CD4-positive, alpha-beta memory T cell (primary cell): ENCODE measurements at places on chromosomes 16 and 17.

DNA sequence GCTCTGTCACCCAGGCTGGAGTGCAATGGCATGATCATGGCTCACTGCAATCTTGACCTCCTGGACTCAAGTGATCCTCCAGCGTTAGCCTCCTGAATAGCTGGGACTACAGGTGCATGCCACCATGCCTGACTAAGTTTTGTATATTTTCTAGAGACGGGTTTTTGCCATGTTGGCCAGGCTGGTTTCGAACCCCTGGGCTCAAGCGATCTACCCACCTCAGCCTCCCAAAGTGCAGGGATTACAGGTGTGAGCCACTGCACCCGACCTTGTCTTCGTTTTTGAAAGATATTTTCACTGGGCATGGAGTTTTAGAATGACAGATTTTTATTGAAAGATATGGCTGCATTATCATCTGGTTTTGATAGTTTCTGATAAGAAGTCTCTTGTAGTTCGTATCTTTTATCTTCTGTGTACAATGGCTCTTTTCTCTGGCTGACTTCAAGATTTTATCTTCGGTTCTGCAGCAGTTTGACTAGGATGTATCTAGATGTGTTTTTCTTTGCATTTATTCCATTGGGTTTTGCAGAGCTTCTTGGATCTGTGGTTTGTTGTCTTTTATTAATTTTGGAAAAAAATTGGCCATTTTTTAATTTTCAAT, 14.6 kb downstream of the ADGRG5 start:
- H3K27me3 ChIP-seq = no peaks in the 10 kb centered on the region
- H3K27ac ChIP-seq = no peak overlapping the region
- H3K4me1 ChIP-seq = no peaks in the 10 kb centered on the region
- no peaks in the 10 kb centered on the region for H3K36me3 ChIP-seq
- no peak for DNase-seq
- no peak overlapping the region for H3K4me3 ChIP-seq

DNA sequence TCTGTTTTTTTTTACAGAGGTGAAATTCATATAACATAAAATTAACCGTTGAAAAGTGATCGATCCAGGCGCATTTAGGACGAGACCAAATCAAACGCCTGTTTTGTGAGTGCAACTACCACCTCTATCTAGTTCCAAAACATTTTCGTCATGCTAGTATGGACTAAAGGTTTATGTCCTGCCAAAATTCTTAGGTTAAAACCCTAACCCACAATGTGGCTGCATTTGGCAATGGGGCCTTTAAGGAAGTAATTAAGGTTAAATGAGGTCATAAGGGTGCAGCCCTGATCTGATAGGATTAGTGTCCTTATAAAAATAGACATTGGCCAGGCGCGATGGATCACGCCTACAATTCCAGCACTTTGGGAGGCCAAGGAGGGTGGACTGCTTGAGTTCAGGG, 32.8 kb upstream of the RCVRN start:
- no peaks in the 10 kb centered on the region for H3K27me3 ChIP-seq
- H3K4me1 ChIP-seq = no peaks in the 10 kb centered on the region
- no peaks in the 10 kb centered on the region for H3K36me3 ChIP-seq
- no peak overlapping the region for H3K4me3 ChIP-seq
- no peak for DNase-seq

GRCh38 chr16:17053536-17054160, 417.1 kb downstream of the XYLT1 start:
- H3K4me1 ChIP-seq = no peaks in the 10 kb centered on the region
- H3K4me3 ChIP-seq = no peak overlapping the region
- no peak for DNase-seq
- H3K27me3 ChIP-seq = no peaks in the 10 kb centered on the region
- no peak overlapping the region for H3K27ac ChIP-seq
- H3K36me3 ChIP-seq = no peaks in the 10 kb centered on the region

GRCh38 chr17:34300652-34301370, 15.3 kb downstream of the CCL11 start:
- H3K36me3 ChIP-seq = no peaks in the 10 kb centered on the region
- no peak overlapping the region for H3K4me3 ChIP-seq
- H3K27ac ChIP-seq = no peak overlapping the region
- H3K4me1 ChIP-seq = no peaks in the 10 kb centered on the region
- no peak for DNase-seq

DNA sequence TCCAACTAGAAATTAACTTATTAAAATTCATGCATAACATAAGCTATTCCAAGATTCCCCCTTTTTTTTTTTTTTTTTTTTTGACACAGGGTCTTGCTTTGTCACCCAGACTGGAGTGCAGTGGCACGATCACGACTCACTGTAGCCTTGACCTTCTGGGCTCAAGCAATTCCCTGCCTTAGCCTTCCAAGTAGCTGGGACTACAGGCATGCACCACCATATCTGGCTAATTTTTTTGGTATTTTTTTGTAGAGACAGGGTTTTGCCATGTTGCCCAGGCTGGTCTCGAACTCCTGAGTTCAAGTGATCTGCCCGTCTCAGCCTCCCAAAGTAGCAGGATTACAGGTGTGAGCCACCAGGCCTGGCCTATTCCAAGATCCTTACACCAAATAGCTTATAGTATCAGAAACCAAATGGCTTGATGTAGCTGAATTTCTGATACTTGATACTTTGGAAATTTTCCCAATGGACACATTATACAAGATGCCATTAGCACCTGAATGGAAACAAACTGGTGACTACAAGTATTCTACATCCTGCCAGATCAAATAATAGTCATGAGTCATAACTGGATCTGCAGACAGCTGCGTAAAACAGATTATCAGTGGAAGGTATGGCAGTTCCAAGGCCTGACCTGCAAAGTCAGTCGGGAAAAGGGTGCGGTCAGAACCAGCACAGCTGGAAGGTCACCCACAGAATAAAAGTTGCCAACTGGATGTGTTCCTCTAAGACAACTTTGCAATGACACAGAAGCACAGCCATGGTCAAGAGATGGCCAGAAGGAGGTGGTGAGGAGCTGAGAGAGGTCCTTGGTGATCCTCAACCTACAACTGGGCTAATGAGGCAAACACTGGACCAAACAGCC, 14.5 kb downstream of the TUBG1 start:
- H3K36me3 ChIP-seq = no peaks in the 10 kb centered on the region
- no peak overlapping the region for H3K27ac ChIP-seq
- no peak for DNase-seq
- no peaks in the 10 kb centered on the region for H3K4me1 ChIP-seq

DNA sequence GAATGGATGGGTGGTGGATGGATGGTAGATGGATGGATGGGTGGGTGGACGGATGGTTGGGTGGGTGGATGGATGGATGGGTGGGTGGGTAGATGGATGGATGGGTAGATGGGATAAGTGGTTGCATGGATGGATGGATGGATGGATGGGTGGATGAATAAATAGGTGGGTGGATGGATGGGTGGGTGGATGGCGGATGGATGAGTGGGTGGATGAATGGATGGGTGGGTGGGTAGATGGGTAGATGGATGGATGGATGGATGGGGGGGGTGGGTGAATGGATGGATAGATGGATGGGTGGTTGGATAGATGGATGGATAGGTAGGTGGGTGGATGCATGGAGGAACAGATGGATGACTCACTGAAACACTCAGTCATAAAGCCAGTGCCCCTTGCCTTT, 51.0 kb upstream of the FASN start:
- H3K27ac ChIP-seq = no peak overlapping the region
- H3K4me3 ChIP-seq = no peak overlapping the region
- no peak for DNase-seq

GRCh38 chr16:49463529-49463928, 89.9 kb downstream of the C16orf78 start:
- H3K36me3 ChIP-seq = no peaks in the 10 kb centered on the region
- peak overlapping the region; percentile 10 for H3K27ac ChIP-seq
- H3K4me3 ChIP-seq = no peak overlapping the region
- no peaks in the 10 kb centered on the region for H3K27me3 ChIP-seq
- DNase-seq = peak; percentile 86
- H3K4me1 ChIP-seq = peaks cover 29% of the 10 kb centered on the region

DNA sequence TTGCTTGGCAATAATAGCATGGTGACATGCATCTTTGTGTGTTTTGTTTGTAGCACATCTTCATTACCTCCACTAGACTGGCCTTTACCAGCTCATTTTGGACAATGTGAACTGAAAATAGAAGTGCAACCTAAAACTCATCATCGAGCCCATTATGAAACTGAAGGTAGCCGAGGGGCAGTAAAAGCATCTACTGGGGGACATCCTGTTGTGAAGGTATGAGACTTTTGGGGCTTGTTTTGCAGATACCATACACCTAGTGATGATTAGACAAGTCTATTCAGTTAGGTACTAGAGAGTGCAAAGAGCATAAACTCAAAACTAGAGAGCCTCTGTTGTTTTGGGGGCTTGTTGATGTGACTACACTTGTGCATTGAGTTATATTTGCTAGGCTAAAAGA, 41.2 kb downstream of the NFATC3 start:
- peaks cover 47% of the 10 kb centered on the region for H3K4me1 ChIP-seq
- H3K27ac ChIP-seq = no peak overlapping the region
- H3K27me3 ChIP-seq = no peaks in the 10 kb centered on the region
- DNase-seq = no peak

GRCh38 chr17:47850373-47850691, 631 bp downstream of the SP6 start:
- no peaks in the 10 kb centered on the region for H3K36me3 ChIP-seq
- H3K27ac ChIP-seq = no peak overlapping the region
- H3K4me1 ChIP-seq = peaks cover 37% of the 10 kb centered on the region
- peaks cover 68% of the 10 kb centered on the region for H3K27me3 ChIP-seq
- no peak overlapping the region for H3K4me3 ChIP-seq

- no peak overlapping the region for H3K27ac ChIP-seq
- H3K4me3 ChIP-seq = no peak overlapping the region
- H3K4me1 ChIP-seq = no peaks in the 10 kb centered on the region
- H3K36me3 ChIP-seq = peaks cover 92% of the 10 kb centered on the region
These were observed 35.2 kb downstream of the USP22 start for GRCh38 chr17:21007646-21008045.
